ENCODE measurements at places on chromosomes 6 and 20.
A peak's percentile ranks its signal among the peaks of the same experiment; 100 is the strongest.

- DNase-seq = no peak
Measured at GRCh38 chr6:46757214-46757596, 10.5 kb downstream of the ANKRD66 start.

DNA sequence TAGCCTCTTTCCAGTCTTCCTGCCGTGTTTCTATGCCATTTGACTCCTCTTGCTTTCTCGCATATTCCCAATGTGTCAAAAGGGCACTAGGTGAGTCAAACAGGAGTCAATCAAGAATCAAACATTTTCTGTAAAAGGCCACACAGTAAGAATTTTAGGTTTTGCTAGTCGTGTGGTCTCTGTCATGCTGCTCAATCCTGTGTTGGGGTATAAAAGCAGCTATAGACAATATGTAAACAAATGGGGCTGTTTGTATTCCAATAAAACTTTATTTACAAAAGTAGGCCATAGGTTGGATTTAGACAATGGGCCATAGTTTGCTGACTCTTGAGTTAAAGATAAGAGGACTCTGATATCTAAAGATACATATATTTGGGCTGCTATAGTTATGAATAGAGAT is 235.4 kb upstream of the BTBD3 start:
- no peak for DNase-seq

- DNase-seq = no peak
Measured at GRCh38 chr6:146017672-146018071, 11.2 kb upstream of the GRM1 start.

DNA sequence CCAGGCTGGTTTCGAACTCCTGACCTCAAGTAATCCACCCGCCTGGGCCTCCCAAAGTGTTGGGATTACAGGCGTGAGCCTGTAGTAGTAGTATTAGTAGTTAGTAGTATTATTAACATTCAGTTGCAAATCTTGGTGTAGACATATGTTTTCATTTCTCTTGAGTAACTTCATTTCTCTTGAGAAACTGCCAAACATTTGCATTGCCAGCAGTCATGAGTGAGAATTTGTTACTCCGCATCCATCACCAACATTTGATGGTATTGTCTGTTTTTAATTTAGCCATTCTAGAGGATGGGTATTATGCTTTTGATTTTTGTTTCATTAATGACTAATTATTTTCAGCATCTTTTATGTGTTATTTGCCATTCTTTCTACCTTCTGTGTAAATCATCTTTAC is 1.5 kb upstream of the ERVFRD-1 start:
- no peak for DNase-seq

GRCh38 chr6:32609731-32610640 is 20.3 kb upstream of the HLA-DRB1 start:
- DNase-seq = peak; percentile 14

DNA sequence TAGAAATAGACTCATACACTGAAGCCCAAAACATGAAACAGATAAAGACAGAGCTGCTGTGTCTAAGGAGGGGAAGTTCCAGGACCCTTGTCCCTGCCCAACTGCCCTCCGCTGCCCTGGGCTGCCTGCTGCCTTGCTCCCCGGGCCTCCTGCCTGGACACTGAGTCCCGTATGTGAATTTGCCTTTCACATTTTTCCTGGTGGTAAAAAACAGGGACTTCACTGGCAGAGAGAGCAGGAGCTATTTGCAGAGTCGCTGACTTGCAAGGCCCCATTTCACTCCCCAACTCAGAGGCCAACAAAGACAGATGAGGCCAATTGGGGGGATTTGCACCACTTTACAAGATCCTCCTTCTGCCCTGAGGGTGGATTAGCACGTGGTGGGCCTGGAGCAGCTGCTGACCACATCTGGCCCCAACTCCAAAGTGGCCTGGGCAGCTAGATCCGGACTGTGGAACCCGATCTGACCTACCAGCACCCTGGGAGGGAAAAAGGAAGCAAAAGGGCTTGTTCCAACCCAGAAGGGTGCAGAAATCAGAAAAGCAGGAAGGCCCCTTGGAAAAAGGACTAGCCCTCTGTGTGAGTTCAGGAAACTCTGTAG is 61.4 kb downstream of the NOL4L start:
- no peak for DNase-seq

GRCh38 chr20:47605673-47606413 is 104.2 kb downstream of the NCOA3 start:
- DNase-seq = no peak

DNA sequence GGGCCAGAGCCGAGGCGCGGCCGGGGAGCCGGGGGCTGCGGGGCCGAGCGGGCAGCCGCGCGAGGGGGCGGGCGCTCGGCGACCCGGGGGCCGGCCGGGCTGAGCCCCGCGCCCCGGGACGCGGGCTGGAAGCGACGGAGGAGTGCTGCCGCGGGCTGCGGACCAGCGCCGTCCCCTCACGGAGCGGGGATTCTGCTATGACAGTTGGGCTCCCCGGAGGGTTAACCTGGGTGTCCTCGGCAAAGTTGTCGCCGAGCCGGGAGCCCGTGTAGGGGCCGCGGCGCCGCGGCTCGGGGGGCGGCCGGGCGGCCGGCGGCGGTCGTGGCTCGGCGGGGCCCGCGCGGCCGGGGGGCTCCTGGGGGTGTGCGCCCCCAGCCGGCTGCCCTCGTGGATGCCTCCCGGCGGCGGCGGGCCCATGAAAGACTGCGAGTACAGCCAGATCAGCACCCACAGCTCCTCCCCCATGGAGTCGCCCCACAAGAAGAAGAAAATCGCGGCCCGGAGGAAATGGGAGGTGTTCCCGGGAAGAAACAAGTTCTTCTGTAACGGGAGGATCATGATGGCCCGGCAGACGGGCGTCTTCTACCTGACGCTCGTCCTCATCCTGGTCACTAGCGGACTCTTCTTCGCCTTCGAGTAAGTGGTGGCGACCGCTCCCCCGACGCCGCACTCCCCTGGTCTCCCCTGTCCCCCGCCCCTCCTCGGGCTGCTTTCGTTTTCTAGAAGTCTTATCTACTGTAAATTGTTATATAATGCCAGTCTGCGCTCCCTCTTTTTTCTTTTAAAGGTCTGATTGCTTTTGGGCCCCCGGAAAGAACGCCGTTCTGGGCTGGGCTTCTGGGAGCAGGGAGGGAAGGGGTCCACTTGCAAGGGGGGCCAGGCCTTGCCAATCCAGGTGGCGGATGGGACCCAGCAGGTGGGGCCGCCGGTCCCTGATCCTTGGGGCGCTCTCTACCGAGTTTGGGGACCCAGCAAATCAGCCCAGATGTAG is 936 bp downstream of the ZDHHC14 start:
- peak; percentile 59 for DNase-seq

DNA sequence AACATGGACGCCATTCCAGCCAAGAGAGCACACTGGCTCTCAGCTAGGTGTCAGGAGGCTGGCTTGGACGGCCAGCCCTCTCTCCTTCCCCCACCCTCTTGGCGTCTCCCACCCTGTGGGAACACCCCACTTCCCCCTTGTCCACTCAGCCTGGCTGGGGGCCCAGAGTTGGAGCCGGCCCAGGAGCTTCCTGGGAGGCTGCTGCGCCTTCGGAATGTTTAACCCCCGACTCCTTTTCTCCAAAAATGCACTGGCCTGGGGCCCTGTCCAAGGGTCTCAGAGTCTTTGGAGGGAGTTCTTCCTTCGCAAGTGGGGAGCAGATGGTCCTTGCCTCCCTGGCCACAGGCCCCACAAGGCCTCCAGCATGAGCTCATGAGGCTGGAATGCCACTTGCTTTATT is 4.1 kb downstream of the ADAM33 start:
- no peak for DNase-seq

DNA sequence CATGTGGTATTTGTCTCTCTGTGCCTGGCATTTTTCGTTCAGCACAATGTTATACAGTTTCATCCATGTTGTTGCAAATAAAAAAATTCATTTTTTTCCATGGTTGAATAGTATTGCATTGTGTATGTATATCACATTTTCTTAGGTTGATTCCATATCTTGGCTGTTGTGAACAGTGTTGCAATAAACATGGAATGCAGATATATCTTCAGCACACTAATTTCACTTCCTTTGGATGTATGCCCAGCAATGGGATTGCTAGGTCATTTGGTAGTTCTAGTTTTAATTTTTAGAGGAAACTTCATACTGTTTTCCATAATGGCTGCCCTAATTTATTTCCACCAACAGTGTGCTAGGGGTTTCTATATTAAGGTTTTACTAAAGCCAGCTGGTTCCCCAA is 52.6 kb downstream of the GFRAL start:
- no peak for DNase-seq

DNA sequence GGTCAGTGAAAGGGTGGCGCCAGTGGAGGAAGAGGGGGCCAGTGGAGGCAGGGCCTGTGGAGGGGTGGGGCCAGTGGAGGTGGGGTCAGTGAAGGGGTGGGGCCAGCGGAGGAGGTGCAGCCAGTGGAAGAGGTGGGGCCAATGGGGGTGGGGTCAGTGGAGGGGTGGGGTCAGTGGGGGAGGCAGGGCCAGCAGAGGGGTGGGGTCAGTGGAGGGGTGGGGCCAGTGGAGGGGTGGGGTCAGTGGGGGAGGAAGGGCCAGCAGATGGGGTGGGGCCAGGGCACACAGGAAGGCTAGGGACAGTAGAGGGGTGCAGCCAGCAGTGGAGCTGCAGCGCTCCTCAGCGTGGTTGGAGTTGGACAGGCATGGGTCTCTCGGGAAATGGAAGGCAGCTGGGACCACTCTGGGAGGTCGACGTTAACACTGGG is 18.7 kb downstream of the ADRM1 start:
- DNase-seq = no peak

GRCh38 chr20:58651559-58651945 is 469 bp downstream of the STX16 start:
- no peak for DNase-seq

DNA sequence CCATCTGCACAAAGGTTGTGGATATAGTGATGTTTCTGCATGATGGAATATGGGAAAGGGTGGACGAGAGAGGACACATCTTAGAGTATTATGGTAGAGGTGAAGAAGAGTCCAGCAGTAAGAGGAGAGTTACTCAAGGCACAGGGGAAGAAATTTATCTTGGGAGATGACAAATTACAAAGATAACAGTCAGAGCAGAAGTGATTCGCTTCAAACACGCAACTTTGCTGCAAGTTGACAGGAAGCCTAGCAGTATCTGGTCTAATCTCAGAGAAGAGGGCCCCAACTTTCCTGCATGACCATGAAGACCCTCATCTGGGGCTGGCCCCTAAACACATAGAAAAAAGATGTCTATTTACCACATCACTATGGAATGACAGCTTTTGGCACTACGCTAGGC is 1.2 kb upstream of the CALHM6 start:
- no peak for DNase-seq

- DNase-seq = no peak
Measured at GRCh38 chr6:75893058-75893775, 144.2 kb downstream of the MYO6 start.

GRCh38 chr6:92201618-92202017 is 1217.7 kb downstream of the EPHA7 start:
- no peak for DNase-seq

DNA sequence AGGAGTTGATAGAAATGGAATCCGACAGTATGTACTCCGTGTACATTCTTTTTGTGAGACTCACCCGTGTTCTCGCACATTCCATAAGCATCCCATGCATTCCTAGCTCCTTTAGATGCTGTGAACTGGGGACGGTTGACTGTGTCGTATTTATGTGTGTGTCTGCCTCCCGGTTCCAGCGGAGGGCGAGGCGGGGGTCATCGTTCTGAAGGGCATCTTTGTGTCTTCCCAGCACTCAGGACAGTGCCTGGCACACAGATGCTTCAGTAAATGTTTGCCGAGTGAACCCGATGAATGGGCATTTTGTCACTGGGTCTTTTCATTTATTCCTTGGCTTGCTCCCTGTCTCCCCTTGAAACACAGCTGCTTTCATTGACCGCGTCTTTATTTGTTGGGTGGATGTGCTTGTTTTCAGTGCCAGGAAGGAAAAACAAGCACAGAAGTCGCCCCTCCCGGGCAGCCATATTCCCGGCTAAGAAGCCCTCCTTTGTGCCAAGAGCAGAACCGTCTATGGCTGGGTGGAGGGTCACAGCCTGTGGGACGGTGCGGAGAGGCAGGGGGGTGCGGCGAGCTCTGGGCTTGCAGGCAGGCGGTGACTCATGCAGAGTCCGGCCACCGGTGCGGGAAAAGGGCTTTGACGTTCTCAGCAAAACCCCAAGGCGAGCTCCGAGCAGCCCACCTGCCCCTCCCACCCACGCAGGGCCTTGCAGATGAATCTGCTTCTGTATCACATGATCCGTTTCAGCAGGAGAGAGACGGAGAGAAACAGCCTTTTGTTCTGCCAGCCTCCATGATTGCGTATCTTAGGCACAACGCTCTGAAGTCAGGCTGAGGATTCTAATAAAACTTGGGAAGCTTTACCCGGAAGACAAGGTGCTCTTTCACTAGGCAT is 11.2 kb upstream of the PSMG4 start:
- no peak for DNase-seq

- DNase-seq = no peak
Measured at GRCh38 chr6:51049983-51050877, 231.6 kb downstream of the TFAP2B start.

DNA sequence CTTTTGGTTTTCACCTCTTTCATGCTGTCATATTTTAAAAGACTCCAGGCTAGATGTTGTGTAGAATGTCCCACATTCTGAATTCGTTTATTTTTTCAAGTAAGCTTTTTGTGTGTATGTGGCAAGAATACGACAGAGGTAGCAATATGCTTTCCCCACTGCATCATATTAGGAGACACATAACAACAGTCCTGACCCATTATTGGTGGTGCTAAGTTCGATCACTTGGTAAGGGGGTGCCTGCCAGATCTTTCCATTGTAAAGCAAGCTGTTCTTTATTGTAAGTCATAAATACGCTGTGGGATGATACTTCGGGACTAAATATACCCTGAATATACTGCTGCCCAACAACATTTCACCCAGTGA is 588 bp upstream of the NCOA3 start:
- DNase-seq = no peak

- DNase-seq = no peak
Measured at GRCh38 chr20:517221-517620, 26.4 kb downstream of the CSNK2A1 start.

GRCh38 chr6:5942591-5942990 is 64.1 kb downstream of the NRN1 start:
- DNase-seq = no peak

GRCh38 chr6:16684896-16685554 is 76.2 kb downstream of the ATXN1 start:
- peak; percentile 77 for DNase-seq

GRCh38 chr6:161038229-161039031 is 46.9 kb downstream of the MAP3K4 start:
- DNase-seq = no peak

GRCh38 chr6:149212892-149213801 is 104.4 kb upstream of the TAB2 start:
- no peak for DNase-seq

- DNase-seq = no peak
Measured at GRCh38 chr6:6006428-6007365, at the start of gene NRN1. Gene NRN1 (minus strand): TSS chr6:6006925. CDS start chr6:6006749, 176 bp downstream.

DNA sequence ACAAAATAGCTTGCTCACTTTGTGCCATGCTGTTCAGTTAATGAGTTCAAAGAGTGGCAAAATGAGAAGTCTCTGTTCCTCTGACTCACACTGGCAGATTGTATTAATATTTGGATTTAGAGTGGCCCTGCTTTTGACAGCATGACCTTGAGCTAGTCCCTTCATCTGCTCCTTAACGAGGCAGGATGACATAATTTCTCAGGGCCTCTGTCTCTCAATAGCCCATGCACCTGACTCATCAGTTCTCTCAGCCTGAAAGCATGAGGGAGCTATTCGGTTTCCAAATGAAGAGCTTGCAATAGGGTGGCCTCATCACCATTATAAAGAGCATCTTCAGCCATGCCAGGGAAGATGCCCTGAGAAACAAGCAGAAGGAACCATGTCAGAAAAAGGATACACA is 38.2 kb downstream of the CAP2 start:
- no peak for DNase-seq
